ENCODE measurements at places on chromosomes 7 and 10.

- peak; percentile 14 for DNase-seq
These were observed 273.0 kb downstream of the ZMYND11 start for GRCh38 chr10:408236-408635.

GRCh38 chr7:141042222-141043193, 27.8 kb upstream of the MRPS33 start:
- DNase-seq = no peak

- DNase-seq = no peak
These were observed 130.0 kb upstream of the LRRTM3 start for GRCh38 chr10:66795866-66796265.

GRCh38 chr7:102978284-102978683, 65.5 kb downstream of the LRRC17 start:
- DNase-seq = no peak

- DNase-seq = no peak
These were observed 15.6 kb downstream of the SEC31B start for GRCh38 chr10:100504096-100504495.

DNA sequence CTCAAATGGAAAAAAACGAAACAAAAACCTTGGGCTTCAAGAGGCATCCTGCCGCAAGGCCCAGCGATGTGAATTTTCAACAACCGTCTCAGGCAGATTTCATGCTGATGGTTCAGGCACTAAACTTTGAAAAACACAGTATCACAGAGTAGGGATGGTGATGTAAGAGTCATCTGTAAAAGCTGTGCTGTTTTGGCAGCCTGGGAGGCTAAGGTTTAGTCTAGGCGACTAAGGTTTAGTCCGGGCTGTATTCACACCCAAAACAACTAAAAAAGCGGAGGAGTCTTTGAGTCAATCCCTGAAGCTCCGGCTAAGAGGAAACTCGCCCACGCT, 420 bp upstream of the MINPP1 start:
- no peak for DNase-seq

DNA sequence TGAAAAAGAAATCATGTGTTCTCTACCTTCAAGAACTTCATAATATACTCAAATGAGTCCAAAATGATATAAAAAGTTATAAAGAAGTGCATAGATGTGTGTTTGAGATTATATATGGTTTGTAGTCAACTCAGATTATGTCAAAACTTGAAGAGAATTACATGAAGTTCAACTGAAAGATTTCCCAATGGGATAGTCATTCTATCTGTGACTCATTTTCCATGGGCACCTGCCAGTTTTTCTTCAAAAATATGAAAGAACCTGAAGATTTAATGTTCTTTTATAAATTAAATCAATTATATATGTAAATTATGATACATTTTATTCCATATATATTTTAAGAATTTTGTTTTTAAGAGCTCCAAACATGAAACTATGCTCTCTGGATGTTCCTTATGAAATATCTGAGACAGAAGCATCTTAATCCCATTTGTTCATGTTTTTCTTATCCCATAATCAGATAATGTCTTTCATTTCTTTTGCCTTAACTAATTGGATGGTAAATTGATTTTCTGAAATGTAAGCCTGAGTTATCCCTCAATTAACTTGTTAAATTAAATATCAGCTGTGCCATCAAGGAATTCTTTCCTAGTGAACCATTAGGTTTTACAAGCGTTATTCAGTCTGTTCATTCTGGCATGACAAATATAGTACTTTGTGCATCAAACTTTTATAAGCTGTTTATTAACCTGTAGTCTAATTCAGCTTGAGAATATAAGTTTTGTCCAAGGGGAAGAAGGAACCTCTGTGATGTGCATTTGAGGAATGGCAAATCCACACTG, 387.1 kb downstream of the IPMK start:
- DNase-seq = no peak

GRCh38 chr7:102009628-102010027, 192.2 kb downstream of the CUX1 start:
- no peak for DNase-seq

GRCh38 chr10:61964949-61965702, 63.6 kb downstream of the ARID5B start:
- DNase-seq = no peak

DNA sequence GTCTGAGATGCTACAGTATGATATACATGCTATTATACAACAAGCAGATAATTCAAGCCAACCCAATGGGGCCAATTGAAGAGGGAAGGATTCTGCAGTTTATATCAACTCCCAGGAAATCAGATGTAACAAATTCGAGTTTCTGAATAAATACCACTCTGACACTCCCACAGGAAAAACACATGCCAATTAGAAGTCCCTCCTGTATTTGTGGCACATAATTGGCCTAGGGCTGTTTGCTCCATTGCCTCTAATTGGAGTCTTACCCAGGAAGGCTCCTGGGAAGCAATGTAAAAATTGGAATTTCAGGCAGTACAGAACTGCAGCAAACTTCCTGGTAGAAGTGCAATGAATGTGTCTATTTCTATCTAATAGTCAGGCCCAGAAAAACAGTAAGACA, 4.7 kb downstream of the PPA1 start:
- peak; percentile 55 for DNase-seq

DNA sequence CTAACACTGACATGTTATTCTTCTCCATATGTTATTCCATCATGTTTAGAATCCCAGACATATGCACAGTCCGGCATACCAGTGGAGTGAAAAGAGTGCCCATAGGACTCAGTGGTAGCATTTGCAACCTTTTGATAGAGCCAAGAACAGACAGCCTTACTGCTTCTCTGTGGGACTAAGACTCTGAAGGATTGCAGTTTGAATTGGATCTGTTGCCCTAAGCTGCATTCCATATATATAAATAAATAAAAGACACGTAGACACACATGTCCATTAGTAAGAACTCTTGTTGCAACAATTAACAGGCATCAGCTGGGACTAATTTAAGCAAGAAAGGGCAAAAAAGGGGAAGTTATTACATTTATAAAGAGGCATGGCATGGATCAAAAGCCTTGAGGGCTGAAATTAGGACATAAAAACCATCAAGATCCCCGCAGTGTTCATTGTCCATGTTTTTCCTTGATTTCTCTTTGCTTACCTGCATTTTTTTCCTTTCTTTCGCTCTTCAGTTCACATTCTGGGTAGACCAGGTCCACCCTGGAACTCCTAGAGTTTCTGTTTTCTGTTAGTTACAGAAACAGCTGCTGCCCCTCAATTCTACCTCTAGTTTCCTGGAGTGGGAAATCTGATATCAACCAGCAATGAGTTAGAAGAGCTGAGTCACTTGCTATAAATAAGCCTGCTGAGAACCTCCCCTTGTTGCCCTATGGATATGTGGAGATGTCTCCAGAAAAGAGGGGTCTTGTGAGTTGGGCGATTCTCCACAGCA, 132.4 kb downstream of the SORCS1 start:
- no peak for DNase-seq

- no peak for DNase-seq
These were observed 77.2 kb downstream of the CDCA7L start for GRCh38 chr7:21868576-21868850.

- peak; percentile 25 for DNase-seq
These were observed 289.6 kb downstream of the SFMBT2 start for GRCh38 chr10:7121154-7121797.
